Stimulated activated CD8-positive, alpha-beta memory T cell treated with anti-CD3 and anti-CD28 coated beads, Interleukin-2, amount 100 ng/mL, for 48 hours (primary cell): ENCODE measurements at places on chromosomes 6 and 20.
A peak's percentile ranks its signal among the peaks of the same experiment; 100 is the strongest.

DNA sequence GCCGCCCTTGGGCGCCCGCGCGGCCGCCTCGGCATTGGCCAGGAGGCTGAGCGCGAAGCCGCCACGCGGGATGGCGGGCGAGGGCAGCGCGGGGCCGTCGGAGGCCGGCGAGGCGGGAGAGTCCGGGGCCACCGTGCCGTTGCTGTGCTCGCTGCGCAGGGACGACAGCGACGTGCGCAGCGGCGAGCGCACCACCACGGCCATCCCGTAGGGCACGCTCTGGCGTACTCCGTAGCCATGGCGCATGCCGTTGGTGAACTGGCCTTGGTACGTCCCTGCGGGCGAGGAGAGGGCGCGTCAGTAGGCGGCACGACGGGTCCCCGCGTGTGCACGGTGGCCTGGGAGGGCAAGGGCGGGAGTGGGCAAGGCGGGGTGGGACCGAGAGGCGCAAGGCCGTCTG lies 26.9 kb downstream of the JPH2 start:
- no peak for DNase-seq

- peak; percentile 1 for DNase-seq
Measured at GRCh38 chr6:72620871-72621290, 983 bp upstream of the KCNQ5 start.

- DNase-seq: no peak
Measured at GRCh38 chr6:13295576-13295975, 32.8 kb downstream of the TBC1D7 start.

- DNase-seq: no peak
Measured at GRCh38 chr6:1024587-1024986, 287.3 kb upstream of the FOXQ1 start.

DNA sequence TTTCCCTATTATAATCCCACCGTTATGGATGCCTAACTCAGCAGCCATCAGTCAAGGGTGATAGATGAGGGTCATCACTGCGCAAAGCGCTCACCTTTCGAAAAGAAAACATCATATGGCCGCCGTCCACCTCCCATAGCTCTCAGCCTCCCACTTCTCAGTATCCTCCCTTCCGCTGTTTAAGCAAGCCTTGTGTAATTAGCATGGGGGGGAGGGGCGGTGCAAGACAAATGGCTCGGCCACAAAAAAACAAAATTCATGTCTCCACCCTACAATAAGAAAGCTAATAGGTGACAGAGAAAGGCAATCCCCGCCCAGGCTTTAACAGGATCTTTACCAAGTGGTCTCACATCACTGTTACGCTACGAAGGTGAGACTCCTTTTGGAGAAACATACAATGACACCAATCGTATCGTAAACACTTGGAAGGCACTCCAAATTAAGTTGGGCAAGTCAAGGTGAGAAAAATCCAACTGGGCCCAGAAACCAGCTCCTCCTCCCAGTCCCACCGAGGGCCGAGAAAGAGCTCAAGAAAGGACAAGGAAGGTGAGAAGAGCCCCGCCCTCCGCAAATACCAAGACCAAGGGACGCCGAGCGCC lies 645 bp downstream of the DDX39B start:
- peak; percentile 51 for DNase-seq

DNA sequence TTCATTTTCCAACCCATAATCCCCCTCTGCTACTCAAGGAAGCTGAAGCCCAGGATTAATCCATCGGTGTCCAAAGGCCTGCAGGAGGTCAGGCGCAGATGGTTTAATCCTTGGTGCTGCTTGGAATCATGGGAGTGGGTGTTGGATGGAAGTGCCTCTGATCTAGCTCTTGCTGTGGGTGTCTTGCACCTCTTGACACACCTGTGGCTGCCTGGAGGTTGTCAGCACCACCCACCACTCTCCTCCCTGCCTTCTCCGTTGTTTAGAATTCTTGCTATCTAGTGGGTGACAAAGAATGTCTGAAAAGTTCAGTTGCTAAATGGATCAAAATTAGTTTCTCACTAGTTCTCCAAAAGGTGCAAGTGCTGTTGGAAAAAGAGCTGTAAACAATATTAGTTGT lies 1074.4 kb upstream of the FLRT3 start:
- DNase-seq: no peak

DNA sequence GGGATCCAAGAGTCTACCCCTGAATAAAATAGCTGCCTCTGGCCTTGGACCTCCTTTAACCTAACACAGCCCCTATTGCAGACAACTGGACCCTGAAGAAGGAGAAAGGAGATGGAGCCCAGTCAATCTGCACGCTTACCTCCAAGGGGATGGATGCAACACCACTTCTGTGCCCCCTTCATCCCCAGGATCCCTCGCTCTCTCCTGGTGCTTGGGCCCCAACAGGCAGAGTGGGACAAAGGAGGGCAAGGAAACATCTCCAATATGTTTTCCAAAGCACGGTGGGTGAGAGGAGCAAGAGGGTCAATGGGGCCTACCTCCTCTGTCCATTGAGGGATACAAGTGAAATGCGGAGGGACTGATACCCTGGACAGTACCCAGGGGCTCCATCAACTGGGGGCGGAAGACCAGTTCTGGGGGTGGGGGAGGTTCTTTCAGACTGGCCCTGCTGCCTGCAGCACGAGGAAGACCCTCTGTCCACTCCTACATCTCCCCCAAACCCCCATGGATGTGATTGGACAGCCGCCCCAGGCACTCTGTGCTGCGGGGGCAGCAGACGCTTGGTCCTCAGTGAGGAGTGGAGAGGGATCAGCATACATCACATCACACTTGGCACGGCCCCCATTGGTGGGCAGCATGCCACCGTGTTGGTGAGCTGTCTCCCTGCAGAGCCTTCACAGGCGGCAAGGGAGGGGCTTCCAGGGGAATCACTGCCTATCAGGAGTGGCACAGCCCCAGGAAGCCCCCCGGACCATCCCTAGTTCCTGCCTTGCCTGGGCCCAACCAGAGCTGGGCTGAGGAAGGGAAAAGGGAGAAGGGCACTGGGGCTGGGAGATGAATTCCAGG lies 70.6 kb downstream of the MRPL14 start:
- DNase-seq: no peak

DNA sequence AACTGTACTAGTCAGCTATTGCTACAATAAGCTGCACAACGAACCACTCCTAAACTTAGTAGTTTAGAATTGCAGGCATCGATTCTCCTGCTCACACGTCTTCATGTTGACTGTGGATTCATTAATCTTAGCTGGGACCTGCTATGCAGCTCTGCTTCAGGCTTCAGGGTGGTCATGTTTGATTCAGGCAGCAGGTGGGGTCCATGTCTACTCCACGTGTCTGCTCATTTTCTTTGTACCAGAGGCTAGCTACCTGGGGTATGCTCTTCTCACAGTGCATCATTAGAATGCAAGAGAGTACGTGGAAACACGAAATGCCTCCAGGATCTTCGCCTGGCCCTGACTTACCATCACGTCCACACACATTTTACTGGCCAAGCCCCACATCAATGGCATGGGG lies 64.5 kb upstream of the RIN2 start:
- no peak for DNase-seq

DNA sequence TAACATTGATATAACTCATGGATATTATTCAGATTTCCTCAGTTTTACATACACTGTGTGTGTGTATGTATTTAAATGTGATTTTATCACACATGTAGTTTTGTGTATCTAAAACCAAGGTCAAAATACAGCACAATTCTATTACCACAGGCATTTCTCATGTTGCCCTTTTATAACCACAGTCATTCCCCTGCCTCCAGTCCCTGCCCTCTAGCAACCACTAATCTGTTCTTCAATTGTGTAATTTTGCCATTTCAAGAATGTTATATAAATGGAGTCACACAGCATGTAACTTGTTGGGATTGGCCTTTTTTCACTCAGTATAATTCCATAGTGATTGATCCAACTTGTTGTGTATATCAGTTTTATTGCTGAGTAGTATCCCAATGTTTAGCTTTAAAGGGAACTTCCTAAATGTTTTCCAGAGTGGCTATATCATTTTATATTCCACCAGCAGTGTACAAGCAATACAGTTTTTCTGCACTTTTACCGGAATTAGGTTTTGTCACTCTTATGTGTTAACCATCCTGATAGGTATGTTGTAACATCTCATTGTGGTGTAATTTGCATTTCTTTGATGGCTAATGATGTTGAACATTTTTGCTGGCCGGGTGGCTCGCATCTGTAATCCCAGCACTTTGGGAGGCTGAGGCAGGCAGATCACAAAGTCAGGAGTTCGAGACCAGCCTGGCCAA lies 338.2 kb downstream of the SOX4 start:
- no peak for DNase-seq

DNA sequence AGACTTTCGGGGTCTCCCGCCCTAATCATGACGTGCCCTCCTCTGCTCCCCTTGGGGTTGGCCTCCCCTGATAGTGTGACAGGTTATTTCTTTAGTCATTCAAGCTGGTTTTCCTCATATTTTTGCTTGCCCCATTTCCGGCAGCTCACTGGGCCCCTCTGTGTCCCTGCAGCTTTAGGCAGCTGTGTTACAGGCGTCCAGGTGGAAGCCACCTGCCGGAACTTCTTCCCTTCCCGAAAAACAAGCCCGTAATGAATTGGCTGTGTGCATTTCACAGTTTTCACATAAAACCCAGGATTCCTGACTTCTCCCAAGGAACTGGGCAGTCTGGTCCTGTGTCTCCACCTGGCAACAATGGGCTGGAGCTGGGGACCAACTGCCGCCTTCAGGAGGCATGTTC lies 52.6 kb downstream of the EDN3 start:
- no peak for DNase-seq

GRCh38 chr6:106182455-106182854 lies 96.3 kb downstream of the PRDM1 start:
- no peak for DNase-seq
